ENCODE measurements at places on chromosomes 1 and 21. TPM values are rescaled to one million over a fixed set of nuclear protein-coding genes. Genes with fewer than 3 reads are reported as not detected.

ACTL8 gene
- total RNA-seq: not detected

ADAMTSL4 gene
- 2.4 TPM for total RNA-seq

CACYBP gene
- total RNA-seq: 104 TPM

SRGAP2 gene
- total RNA-seq: 42.2 TPM

GBP5 gene
- total RNA-seq: under 0.01 TPM

Measured in placental pericyte (primary cell).